IMR-90 (cell line): ENCODE measurements at places on chromosomes 1 and 21. TPM values are rescaled to one million over a fixed set of nuclear protein-coding genes. Genes with fewer than 3 reads are reported as not detected.

- DNase-seq: no peak
Measured at GRCh38 chr1:52080014-52080415, 23.9 kb downstream of the BTF3L4 start.

DNA sequence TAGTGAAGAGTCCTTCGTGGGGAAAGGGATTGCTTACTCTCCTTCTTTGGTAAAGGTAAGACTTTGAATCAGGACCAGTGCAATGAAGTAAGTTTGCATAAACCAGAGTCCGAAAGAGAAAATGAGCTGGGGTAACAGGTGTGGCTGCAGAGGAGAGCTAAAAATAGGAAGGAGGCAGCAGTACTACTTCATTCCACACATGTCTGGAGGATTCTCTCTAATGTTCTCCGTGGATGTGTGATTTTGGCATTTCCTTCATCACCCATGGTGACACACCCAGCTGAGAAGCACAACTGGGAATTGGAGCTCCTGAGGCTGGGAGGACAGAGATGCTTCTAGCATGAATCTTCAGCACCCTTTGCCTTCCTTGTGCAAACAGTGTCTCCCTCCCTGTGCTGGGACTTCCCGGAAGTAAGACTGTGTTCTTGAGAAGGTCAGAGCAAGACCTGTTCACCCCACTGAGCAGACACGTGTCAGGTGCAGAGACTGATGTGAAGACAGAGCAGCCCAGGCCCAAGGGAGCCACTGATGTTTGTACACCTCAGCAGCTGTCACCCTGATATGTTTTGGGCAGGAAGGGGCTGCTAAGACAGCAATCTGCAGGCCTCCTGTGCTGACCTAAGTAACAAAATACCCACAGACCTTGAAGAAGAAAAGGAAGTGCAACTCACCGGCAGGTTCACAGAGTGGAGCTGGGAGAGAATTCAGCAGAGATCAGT lies 13.3 kb downstream of the FCRL1 start:
- no peak for DNase-seq

DNA sequence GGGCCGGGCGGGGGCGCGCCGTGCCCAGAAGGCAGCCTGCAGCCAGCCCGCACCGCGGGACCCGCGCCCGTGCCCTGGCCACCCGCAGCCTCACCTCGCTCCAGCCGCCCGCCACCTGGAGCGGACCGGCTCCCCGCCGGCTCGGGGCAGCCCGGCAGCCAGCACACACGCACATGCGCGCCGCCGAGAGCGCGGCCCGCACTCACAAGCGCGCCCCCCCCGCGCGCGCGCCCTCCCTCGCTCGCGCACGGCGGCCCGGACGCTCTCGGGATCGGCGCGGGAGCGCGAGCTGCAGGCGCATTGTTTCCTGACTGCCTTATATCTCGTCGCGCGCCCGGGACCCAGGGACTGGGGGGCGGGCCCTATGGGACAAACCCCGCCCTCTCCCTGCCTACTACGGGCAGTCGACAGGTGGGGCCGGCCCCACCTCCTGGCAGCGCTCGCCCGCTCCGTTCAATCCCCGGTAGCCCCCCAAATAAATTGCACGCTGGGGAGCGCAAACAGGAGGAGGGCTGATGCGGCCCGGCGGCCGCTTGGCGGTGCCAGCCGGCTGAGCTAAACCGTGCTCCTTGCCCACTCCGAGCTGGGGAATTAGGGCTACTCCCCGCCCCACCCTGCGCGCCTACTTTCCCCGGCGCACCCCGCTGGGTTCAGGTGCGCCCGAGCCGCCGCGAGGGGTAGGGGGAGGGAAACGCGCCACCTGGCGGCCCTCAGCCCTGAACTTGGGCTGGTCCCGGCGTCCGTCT lies at the start of gene MYCL:
Gene MYCL (minus strand): TSS at position 204 of the 746 bp plus-strand sequence. CDS start 483 bp downstream, outside the sequence.
- DNase-seq: peak; percentile 60

- DNase-seq: no peak
Measured at GRCh38 chr1:192534666-192535065, 40.9 kb upstream of the RGS1 start.

DNA sequence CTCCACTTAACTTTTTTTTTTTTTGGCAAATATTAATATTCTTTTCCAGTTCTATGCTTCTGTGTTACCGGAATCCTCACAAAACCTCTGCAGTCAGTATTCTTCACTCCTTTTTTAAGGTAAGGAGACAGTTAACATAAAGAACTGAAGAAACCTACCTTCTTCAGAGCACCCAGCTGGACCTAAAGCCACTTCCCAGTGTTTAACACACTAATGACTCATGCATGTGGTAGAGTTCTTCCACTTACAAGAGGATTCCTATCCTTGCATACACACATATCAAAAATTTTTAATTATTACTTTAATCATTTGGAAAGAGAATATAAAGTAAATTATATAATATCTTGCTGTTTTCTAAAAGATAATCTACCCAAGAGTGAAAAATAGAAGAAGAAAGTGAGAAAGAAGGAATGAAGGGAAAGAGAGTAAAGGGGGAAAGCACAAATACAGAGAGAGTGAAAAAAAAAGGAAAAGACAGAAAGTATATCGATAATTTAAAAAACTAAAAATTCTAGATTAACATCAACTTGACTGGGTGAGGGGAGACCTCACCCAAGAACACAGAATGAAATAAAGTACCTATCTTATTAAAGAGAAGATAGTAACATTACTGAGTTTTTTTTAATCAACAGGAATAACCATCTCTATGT lies 54.9 kb downstream of the ENAH start:
- DNase-seq: peak; percentile 71

DNA sequence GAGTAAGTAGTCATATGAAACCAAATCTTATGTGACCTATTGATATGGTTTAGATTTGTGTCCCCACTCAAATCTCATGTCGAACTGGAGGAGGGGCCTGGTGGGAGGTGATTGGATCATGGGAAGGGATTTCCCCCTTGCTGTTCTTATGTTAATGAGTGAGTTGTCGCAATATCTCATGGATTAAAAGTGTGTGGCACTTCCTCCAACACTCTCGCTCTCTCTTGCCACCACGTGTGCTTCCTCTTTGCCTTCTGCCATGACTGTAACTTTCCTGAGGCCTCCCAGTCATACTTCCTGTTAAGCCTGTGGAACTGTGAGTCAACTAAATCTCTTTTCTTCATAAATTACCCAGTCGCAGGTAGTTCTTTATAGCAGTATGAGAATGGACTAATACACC lies 241.2 kb downstream of the RGS7 start:
- DNase-seq: no peak

DNA sequence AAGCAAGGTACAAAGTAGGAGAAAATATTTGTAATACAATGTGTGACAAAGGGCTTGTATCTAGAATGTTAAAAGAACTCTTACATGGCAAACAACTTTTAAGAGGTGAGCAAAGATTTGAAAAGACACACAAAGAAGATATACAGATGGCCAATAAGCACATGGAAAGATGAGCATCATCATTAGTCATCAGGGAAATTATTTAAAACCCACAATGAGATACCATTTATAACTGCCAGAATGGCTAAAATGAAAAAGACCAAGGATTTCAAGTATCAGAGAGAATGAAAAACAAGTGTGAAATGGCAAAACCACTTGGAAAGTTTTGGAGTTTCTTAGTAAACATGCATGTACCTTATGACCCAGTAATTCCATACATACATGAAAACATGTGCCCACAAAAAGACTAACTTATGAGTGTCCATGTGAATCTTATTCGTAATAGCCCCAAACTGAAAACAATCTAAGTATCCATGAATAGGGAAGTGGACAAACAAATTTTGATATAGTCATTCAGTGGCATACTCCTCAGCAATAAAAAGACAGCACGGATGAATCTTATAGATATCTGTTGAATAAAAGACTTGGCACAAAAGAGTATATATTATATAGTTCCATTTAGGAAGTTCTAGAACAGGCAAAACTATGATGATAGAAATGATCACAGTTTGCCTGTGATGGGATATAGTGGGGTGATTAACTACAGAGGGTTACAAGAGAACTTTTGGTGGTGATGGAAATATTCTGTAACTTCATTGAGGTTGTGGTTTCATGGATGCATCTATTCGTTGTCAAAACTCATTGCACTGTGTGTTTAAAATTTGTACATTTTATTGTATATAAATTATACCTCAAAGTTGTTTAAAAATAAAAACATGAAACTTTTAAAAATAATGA lies 82.0 kb downstream of the DISP1 start:
- peak; percentile 53 for DNase-seq

CLCA1 gene
- not detected in 2 replicates for total RNA-seq

OR2L8 gene
- total RNA-seq: not detected in 2 replicates

TSSK3 gene
- not detected in 2 replicates for total RNA-seq

C8B gene
- total RNA-seq: not detected in 2 replicates
